HS-5 (cell line): ENCODE measurements at places on chromosomes 3 and 15.

- no peak for DNase-seq
These were observed 176.1 kb downstream of the MINAR1 start for GRCh38 chr15:79608066-79608864.

GRCh38 chr3:66386925-66387650 lies 113.7 kb downstream of the LRIG1 start:
- DNase-seq = no peak

DNA sequence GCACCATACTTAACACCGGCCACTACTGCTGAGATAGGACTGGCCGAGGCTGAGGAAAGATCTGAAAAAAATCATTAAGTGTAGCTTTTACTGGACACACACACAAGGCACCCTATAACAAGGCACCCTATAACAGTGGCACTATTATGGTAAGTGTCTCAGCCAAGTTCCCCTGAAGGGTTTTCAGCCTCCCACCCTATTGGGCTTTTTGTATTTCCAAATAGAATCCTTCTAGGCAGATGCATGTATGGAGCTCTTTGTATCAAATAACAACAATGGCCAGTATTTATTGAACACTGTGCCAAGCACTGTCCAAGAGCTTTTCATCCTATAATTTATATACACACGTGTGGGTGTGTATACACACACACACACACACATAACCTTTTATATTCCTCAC lies 6.7 kb upstream of the DNAJA4 start:
- no peak for DNase-seq

DNA sequence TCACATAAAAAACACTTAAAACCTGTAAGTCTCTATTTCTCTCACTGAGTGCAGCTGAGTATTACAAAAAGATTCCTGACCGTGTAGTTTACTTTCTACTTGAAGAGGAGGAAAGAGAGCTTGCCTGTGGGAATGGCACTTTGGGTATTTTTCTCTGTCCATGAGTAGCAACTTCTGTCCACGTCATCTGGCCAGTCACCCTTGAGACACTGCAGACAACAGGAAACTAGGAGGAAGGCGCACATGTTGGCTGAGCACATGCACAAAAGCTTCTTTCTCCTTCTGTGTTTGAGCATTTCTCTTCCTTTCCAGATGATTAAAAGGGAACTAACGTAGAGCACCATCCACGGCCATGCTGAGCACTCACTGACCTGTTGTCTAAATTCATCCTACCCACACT lies 19.7 kb downstream of the STARD5 start:
- no peak for DNase-seq

DNA sequence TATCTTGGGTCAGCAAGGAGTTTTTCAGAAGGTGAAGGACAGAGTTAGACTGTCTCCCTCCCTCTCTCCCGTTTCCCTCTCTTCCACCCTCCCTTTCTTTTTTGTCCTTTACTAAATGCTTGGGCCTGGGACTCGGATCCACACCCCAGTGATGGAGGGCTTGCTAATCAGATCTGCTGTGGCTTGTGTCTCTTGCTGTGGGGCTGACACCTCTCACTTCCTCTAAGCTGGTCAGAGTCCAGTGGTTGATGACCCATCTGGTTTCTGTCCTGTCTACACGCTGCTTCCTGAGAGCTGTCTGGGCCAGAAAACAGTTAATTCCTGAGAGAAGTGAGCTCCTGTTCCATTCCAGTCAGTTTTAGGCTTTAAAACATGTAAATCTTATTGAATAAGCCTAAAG lies 849 bp downstream of the TRAK1 start:
- no peak for DNase-seq

DNA sequence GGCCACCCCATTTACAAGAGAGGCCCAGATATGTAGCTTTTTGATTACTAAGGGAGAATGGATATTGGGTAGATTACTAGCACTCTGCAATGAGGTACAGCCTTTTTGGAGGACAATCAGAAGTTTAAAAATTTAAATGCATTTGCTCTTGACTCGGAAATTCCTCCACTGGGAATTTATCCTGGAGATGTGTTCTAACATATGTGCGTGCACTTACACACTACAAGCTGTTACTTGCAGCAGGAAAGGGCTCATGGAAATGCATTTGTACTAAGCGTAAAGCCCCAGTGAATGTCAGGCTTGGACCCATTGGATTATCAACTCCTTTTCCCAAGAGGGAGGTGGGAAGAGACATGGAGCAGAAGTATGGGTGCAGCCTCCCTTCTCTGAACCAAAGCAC lies 7.8 kb upstream of the POMGNT2 start:
- DNase-seq = no peak

DNA sequence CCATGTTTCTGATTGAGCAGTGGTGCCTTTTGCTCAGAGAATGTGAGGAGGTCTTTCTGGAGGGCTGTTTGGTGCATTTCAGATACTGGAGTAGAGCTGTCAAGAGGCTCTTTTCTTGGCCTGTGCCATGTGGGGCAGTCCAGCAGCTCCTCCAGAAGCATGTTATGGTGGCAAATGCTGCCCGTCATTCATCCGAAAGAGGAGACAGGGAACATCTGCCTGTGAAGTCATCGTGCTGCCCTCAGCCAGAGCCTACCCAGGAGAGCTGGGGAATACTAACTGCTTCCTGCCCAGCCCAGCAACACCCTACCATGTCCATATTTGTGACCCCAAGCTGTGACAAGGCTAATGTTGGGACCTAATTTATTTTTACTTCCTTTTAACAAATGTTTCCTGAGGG lies 82.2 kb upstream of the SLC6A6 start:
- no peak for DNase-seq

DNA sequence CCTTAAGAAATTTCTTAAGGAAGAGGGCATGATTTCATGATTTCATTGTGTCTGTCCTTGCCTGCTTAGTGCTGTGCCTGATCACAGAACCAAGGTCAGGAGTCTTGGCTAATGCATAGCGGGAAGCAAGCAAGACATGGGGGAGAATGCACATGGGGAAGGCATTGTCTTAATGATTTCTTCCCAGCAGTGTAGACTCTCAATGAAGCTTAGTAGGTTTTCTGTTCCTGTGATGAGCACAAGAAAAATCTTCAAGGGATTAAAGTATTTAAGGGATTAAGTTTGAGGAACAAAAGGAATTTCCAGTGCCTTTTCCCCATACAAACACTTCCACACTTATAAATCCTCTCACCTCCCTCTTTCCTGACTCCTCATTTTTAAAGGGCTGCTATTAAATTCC lies 46.9 kb upstream of the SEMA6D start:
- no peak for DNase-seq

DNA sequence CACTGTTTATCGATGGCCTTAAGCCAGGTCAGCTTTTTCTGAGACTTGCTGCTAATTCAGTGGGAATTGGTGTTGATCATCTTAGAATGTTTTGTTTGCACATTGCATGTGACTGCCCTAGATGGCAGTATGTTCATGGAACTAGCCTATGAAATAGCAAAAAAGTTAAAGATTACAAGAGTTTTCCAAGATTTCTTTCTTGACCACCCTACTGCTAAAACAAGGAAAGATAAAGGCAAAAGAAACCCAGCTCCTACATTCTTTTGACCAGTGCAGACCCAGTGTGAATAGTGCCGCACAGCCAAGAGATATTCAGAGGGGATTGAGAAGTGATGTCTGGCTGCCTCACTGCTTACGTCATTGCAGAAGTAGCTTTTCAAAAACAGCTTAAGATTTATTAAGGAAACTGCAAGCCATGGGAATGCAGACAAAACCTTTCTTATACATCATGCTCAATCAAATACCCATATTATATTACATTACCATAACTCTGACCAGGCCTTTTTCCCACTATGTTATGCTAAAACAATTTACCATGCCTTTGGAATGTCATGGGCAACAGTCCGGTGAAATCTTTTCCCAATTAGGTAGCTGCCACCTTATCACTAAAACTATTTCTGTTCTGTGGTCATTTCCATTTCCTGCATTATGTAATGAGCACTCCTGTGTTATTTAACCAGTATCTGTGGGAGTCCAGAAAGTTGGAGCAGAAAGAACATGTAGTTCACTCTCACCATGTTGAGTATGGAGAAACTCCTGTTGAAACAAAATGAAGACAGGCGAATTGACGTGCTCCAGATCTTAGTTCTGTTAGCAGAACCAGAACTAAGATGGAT lies 6.0 kb downstream of the PHLDB2 start:
- DNase-seq = peak; percentile 80

GRCh38 chr3:141557961-141558706 lies 71.3 kb downstream of the RASA2 start:
- no peak for DNase-seq

DNA sequence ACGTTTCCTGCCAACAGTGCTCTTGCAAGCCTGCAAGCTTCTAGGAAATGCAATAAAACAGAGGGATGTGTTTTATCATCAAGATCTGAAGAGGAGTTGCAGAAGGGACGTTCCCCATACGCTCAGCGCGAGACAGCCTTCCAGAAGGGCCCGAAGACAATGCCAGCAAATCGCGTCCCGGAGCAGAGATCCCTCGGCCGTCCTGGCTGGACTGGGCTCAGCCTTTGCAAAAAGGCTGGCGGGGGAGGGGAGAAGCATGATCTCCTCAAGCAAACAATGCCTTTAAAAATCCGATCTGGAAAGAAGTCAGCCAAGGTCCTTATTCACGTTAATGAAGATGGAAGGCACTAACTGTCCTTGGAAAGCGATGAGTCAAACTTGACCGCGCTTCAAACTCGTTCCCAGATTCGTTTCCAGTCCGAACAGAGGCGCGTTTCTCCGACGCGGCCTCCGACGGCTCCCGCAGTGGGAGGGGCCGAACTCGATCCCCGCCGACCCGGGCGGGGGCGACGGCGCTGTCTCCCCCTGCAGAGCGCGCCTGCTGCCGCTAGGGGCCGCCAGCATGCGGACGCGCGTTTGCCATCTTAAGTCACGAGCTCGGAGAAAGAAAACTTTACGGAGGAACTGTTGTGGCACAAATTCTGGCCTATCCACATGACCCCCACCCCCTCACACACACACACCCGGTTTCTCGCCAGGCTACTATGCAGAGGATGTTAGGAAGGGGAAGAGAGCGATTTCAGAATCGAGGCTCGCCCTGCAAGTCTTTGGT lies 5.5 kb downstream of the BCL6 start:
- DNase-seq = no peak

DNA sequence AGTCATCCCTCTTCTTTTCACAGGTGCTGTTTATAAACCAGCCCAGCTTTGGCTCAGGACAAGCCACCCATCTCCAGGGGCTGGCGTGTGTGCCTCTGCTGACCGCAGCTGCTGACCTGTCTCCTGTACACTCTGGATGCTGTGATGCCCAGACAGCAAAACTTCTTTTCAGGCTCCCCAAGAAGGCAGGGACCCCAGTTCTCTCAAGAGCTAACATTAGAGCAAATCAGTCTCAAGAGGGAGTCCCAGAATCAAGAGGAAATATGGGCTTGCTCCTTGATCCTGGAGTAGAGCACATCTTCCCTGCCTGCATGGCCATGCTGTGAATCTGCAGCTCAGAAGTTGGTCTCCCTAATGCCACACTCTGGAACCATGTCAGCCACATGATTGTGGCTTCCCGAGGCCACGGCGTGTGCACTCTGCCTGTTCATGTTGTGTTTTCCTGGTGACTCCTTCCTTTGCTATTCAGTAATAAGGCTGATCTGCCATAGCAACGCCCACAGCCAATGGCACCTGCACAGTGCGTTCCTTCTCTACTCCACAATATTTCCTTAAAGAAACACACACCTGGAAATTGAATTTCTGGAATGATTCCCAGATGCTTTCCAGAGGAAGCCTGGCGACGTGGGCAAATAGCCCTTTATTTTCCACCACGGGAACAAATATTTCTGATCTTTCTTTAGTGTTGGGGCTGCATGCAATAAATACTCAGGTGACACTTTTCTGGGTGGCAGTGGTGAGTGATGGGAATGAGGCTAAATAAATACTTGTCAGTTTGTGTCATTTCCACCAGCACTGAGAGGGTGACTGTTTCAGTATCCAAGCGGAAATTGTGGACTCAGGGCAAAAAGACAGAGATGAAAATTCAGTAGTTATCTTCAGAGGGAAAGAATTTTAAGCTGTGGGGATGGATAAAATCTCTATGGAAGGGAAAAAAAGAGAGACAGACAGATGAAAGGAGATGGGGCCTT lies 21.9 kb upstream of the THSD4 start:
- no peak for DNase-seq

DNA sequence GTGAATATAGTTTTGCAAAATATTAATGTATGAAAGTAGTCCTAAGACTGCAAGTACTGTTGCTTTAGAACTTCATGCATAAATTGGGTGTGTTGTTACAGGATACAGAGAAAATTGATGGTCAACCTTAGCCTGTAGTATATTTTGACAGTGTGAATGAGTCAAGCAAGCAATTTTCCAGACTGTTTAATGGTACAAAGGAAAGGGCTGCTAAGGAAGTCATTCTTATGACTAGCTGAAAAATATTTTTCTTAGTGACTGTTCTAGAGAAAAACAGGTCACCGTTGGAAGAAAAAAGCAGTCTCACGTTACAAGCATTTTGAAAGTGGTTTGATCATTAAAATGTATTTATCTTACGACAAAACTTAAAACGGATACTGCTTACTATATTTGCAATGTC lies 49.2 kb downstream of the MBNL1 start:
- DNase-seq = peak; percentile 57

GRCh38 chr3:47228088-47228487 lies 54.5 kb downstream of the KIF9 start:
- DNase-seq = no peak
